ENCODE measurements at places on chromosomes 2 and 18. TPM values are rescaled to one million over a fixed set of nuclear protein-coding genes. Genes with fewer than 3 reads are reported as not detected.

Gene KCNE4
- under 0.01 TPM for total RNA-seq

Gene NGEF
- not detected for total RNA-seq

Gene NMUR1
- not detected for total RNA-seq

Gene HOXD12
- total RNA-seq = not detected

Gene GREB1L
- total RNA-seq = 11.3 TPM

Gene TGFA
- 8.0 TPM for total RNA-seq

Gene IGFBP5
- 0.64 TPM for total RNA-seq
